ENCODE measurements at places on chromosomes 13 and 19. TPM values are rescaled to one million over a fixed set of nuclear protein-coding genes. Genes with fewer than 3 reads are reported as not detected.

DNA sequence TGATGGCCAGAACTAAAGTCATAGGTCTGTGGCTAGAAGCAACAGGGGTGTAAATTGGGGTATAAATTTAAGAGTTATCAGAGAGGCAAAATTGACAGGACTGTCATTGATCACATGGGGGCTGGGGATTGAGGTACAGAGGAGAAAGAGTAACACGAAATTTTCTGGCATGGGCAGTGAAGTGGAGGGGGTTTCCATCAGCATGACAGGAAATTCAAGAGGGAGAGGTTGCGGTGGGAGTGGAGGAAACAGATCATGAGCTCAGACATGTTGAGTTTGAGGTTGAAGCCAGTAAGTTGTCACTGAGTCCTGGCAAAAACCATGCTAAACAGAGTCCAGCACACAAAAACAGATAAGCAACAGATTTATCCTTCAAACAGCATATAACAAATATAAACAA lies 192.1 kb upstream of the TSC22D1 start:
- no peaks in the 10 kb centered on the region for H3K36me3 ChIP-seq
- H3K27ac ChIP-seq: no peak overlapping the region
- no peaks in the 10 kb centered on the region for H3K27me3 ChIP-seq
- no peak for DNase-seq
- H3K4me3 ChIP-seq: no peak overlapping the region
- H3K4me1 ChIP-seq: peaks cover 7% of the 10 kb centered on the region

DNA sequence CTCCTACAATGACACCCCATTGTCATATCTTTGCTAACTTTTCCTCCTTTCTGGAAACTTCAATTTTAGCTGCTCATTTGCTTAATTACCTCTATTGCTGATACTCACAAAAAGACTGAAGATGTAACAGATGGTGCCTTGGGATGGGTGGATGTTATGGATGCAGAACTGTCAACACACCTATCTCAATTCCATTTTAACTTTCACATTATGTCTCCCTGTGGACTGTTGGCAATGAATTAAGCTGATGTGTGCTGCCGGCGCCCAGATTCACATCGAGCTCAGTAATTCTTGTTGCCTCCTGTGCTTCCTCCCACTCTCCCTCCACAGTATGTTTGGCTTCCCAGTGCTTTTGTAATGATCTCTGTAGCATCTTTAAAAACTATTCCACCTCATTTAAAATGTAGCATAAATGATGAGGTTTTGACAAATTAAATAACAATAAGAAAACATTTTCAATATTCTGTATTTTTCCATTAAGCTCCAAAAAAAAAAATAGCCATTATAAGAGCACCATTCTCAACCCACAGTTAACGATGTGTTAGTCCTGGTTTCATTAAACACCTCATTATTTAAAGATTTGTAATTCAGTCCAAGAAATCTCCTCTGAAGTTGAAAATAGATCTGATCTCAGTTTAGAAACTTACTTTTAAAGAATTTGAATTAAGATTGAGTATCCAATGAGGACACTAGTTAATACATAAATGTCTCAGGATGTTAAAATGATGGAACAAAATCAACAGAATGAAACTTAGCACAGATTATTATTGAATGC lies 99.9 kb upstream of the FAM216B start:
- H3K36me3 ChIP-seq: no peaks in the 10 kb centered on the region
- no peaks in the 10 kb centered on the region for H3K4me1 ChIP-seq
- no peak for DNase-seq
- H3K4me3 ChIP-seq: no peak overlapping the region
- H3K27me3 ChIP-seq: no peaks in the 10 kb centered on the region

GRCh38 chr19:1634242-1634937 lies 18.0 kb downstream of the TCF3 start:
- no peak overlapping the region for H3K4me3 ChIP-seq
- no peaks in the 10 kb centered on the region for H3K4me1 ChIP-seq
- H3K36me3 ChIP-seq: no peaks in the 10 kb centered on the region
- no peak for DNase-seq

DNA sequence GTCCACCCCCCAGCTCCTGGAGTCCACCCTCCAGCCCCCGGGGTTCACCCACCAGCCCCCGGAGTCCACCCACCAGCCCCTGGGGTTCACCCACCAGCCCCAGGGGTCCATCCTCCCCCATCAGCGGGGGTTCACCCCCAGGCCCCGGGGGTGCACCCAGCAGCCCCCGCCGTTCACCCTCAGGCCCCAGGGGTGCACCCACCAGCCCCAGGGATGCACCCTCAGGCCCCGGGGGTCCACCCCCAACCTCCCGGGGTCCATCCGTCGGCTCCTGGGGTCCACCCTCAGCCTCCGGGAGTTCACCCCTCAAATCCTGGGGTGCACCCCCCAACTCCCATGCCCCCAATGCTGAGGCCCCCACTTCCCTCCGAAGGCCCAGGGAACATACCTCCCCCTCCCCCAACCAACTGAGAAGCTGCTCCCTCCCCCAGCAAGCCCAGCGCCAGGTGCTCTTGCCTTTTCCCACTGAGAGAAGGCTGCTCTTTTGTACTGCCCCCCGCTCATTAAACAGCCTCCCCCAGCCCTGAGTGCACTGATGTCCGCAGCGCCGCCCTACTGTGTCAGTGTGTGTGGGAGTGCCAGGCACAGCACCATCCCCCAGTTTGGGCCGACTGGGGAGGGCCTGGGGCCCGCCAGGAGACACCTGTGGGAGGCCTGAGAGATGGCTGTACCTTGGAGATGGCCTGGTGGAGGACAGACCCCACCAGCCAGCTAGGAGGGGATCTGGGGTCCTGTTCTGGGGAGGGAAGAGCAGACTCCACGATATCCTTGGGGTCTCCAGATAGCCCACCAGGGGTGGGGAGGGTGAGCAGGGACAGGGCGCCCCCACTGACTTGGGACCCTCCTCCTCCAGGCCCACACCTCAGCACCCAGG lies 750 bp upstream of the AMH start:
- H3K27me3 ChIP-seq: peaks cover 43% of the 10 kb centered on the region
- no peak overlapping the region for H3K4me3 ChIP-seq
- peaks cover 42% of the 10 kb centered on the region for H3K4me1 ChIP-seq
- H3K36me3 ChIP-seq: peaks cover 11% of the 10 kb centered on the region
- no peak overlapping the region for H3K27ac ChIP-seq
- no peak for DNase-seq

DNA sequence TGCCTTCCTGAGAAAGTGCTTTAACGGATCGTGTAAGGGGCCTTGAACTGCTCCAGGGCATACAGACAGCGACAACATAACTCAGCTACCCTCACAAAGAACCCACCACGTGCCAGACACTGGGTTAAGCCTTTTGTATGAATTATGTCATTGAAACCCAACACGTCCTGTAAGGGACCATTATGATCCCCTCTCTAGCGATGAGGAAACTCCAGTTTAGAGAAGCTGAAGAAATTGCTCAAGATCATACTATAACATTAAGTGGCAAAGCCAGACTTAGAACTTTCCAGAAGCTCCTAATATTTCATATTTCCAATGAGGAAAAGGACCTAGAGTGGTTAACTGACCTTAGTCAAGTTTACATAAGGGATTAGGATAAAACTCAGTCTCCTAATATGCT lies 57.0 kb upstream of the RAP2A start:
- H3K27me3 ChIP-seq: no peaks in the 10 kb centered on the region
- peaks cover 10% of the 10 kb centered on the region for H3K36me3 ChIP-seq
- no peaks in the 10 kb centered on the region for H3K4me1 ChIP-seq
- H3K27ac ChIP-seq: no peak overlapping the region

- no peaks in the 10 kb centered on the region for H3K27me3 ChIP-seq
- H3K4me1 ChIP-seq: no peaks in the 10 kb centered on the region
- DNase-seq: no peak
- no peak overlapping the region for H3K4me3 ChIP-seq
Measured at GRCh38 chr19:27720155-27720554, 1492.8 kb downstream of the UQCRFS1 start.

DNA sequence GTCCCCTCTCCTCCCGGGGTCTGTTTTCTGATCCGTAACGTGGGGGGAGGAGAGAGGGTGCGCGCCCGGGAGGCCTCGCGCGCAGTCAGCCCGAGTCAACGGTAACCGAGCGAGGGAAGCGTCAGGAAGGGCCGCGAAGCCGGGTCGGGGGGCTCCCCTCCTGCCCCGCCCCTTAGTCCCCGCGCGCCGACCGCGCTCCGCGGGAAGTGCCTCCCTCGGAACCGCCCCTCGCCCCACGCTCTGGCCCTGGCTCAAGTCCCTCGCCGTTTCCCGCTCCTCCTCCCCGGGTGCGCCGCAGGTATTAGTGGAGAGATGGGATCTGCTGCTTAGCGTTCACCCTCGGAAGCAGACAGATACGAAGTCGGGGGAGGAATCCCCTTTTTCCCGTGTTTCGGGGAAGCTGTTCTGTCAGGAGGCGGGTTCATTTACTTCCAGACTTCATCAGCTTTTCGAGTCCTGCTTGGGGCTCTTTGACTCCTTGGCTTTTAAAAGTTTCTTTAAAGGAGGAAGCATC lies 770 bp downstream of the HNRNPM start:
- no peaks in the 10 kb centered on the region for H3K27me3 ChIP-seq
- peak overlapping the region; percentile 93 for H3K4me3 ChIP-seq
- peak overlapping the region; percentile 90 for H3K27ac ChIP-seq
- no peaks in the 10 kb centered on the region for H3K36me3 ChIP-seq
- H3K4me1 ChIP-seq: peaks cover 54% of the 10 kb centered on the region

- H3K27ac ChIP-seq: no peak overlapping the region
- no peak for DNase-seq
- H3K4me1 ChIP-seq: no peaks in the 10 kb centered on the region
- H3K36me3 ChIP-seq: no peaks in the 10 kb centered on the region
Measured at GRCh38 chr13:38872693-38873092, 117.9 kb downstream of the STOML3 start.

DNA sequence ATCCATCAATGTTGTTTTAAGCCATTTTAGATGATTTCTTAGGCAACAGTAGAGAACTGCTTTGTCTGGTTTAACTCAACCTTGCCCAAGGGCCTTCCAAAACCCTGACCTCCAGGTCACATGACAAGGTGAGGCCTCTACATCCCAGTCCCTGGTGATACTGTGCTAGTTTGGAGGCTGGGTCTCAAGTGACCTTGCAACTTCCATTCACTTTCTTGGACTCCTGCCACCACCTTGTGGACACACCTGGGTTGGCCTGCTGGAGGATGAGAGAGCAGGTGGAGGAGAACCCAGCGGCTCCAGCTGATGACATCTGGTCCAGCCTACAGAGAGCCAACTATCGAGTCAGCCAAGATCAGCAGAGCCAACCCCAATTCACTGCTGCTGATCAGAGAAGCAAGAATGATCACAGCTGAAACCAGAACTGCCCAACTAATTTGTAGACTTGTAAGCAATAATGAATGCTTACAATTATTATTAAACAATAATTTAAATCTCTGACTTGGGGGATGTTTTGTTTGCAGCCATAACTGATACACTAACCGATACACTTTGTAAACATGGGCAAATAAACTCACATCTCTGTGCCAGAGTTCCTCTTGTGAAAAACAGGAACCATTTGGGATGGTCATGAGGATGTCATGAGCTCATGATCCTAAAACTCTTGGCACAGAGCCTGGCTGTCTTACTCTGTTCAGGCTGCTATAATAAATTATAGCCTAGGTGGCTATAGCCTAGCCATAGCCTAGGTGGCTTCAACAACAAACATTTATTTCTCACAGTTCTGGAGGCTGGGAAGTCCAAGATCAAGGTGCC lies 11.5 kb downstream of the FAM187B start:
- no peak overlapping the region for H3K4me3 ChIP-seq
- no peaks in the 10 kb centered on the region for H3K36me3 ChIP-seq
- H3K27ac ChIP-seq: peak overlapping the region; percentile 20

DNA sequence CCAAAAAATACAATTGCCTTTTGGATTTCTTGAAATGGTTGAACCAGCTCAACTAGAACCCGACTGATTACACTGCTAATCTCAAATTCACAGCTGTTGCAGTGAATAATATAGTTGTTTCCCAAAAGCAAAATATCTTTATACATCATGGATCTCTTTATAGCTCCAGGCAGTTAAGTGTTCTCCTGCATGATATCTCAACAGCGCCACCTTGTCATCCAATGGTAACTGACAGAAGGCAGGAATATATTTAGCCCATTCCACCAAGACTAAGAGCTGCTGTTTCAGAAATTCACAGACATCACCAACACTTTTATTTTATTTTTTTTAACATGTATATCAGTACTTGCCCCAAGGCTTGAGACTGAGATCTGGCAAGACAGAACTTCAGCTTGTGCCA lies 1141.0 kb upstream of the PRR20A start:
- H3K27ac ChIP-seq: no peak overlapping the region
- H3K4me3 ChIP-seq: no peak overlapping the region
- H3K27me3 ChIP-seq: no peaks in the 10 kb centered on the region
- DNase-seq: no peak
- H3K36me3 ChIP-seq: no peaks in the 10 kb centered on the region

GRCh38 chr19:1609103-1609396 lies 3.8 kb upstream of the UQCR11 start:
- peaks cover 9% of the 10 kb centered on the region for H3K4me1 ChIP-seq
- H3K27me3 ChIP-seq: no peaks in the 10 kb centered on the region
- H3K36me3 ChIP-seq: peaks cover 30% of the 10 kb centered on the region
- no peak overlapping the region for H3K27ac ChIP-seq
- DNase-seq: no peak

DNA sequence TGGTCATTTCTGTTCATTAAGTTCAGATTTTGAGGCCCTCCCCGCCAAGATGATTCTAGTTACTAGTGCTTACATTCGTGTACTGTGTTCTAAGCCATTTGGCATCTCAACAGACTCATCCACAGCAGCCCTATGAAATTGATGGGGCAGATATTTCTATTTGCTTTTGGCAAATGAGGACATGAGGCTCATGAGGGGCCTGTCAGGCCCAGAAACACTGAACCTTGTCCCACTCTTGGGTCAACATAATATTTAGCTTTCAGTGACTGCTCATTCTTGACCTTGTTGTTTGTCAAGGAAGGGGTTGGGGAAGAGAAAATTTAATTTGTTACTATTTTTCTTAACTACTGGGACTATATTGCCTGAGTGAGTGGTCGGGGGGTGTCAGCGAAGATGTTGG lies 92.3 kb upstream of the RNF113B start:
- H3K4me1 ChIP-seq: no peaks in the 10 kb centered on the region
- H3K27ac ChIP-seq: no peak overlapping the region
- no peak for DNase-seq
- no peak overlapping the region for H3K4me3 ChIP-seq
- no peaks in the 10 kb centered on the region for H3K36me3 ChIP-seq

- no peak for DNase-seq
- H3K36me3 ChIP-seq: no peaks in the 10 kb centered on the region
- H3K4me3 ChIP-seq: no peak overlapping the region
- H3K27me3 ChIP-seq: no peaks in the 10 kb centered on the region
Measured at GRCh38 chr13:83829810-83830209, 52.5 kb downstream of the SLITRK1 start.

DNA sequence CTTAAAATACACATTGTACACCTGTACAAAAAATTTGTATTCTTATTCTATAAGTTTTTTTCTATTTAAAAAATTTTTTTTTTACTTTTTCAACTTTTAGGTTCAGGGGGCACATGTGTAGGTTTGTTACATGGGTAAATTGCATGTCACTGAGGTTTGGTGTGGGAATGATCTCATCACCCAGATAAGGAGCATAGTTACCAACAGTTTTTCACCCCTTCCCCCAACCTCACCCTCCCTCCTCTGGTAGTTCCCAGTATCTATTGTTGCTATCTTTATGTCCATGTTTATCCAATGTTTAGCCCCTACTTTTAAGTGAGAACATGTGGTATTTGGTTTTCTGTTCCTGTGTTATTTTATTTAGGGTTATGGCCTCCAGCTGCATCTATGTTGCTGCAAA lies 89.9 kb downstream of the CDK8 start:
- H3K36me3 ChIP-seq: no peaks in the 10 kb centered on the region
- H3K27me3 ChIP-seq: no peaks in the 10 kb centered on the region
- H3K4me1 ChIP-seq: no peaks in the 10 kb centered on the region
- no peak for DNase-seq

ARHGEF1 gene
- 129 TPM for total RNA-seq

TRPC4 gene
- total RNA-seq: 0.76 TPM

PRR19 gene
- total RNA-seq: 1.1 TPM

REXO1 gene
- 20.3 TPM for total RNA-seq
